Islet precursor cell (in vitro differentiated cells): ENCODE measurements at places on chromosomes 3 and 15.

GRCh38 chr3:82143661-82144412 lies 382.4 kb upstream of the GBE1 start:
- DNase-seq, result no peak

DNA sequence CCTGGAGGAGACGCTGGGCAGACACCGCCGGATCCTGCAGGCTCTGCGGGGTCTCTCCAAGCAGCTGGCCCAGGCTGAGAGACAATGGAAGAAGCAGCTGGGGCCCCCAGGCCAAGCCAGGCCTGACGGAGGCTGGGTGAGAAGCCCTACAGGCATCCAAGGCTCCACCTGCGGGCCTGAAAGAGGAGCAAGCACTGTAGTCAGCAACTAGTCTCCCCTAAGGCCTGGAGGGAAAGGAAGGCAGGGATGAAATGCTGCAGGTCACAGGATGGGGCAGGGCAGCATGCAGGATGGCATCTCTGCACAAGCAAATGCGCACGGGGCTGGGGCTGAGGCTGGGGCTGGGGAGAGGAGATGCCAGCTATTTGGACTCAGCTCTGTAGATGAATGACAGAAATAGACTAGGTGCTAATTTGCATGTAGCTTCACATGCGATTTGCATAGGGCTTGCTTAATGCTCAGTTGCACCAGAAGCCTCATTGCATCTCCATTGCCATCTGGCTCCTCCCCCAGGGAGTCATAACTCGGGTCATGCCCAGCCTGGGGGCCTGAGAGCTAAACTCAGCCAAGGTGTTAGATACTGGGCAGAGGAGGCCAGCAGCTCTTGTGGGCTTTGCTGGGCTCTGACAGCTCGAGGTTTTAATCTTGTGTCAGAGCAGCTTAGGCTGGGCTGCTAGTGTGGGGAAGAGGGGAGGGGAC lies 5.2 kb upstream of the CPLX3 start:
- no peak for DNase-seq

GRCh38 chr3:66642484-66642883 lies 141.7 kb upstream of the LRIG1 start:
- no peak for DNase-seq

GRCh38 chr3:8629151-8630021 lies 15.2 kb downstream of the SSUH2 start:
- DNase-seq, result peak; percentile 85

- no peak for DNase-seq
These were observed 43.6 kb downstream of the FNDC3B start for GRCh38 chr3:172082820-172083513.

DNA sequence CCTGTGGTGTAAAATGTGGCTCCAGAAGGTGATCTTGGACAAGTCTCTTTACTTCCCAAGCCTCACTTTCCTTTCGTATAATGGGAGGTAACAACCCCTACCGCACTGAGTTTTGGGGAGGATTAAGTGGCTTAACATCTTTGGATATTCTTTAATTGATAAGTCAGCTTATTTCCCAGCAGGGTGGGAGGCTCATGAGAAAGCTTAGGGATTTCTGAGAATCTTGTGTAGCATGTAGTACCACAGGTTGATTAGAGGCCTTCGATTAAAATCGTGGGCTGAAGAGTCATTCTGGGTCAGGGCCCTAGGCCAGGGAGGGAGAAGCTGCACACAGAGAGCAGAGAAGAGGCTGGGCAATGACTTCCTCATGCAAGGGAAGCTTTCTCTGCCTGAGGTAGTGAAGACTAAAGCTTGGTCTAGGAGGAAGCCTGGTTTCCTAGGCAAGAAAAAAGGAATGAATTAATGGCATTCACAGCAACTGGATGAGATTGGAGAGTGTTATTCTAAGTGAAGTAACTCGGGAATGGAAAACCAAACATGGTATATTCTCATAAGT lies 1.5 kb upstream of the NMNAT3 start:
- DNase-seq, result no peak

GRCh38 chr3:190497811-190498210 lies 16.1 kb upstream of the IL1RAP start:
- DNase-seq, result peak; percentile 60

DNA sequence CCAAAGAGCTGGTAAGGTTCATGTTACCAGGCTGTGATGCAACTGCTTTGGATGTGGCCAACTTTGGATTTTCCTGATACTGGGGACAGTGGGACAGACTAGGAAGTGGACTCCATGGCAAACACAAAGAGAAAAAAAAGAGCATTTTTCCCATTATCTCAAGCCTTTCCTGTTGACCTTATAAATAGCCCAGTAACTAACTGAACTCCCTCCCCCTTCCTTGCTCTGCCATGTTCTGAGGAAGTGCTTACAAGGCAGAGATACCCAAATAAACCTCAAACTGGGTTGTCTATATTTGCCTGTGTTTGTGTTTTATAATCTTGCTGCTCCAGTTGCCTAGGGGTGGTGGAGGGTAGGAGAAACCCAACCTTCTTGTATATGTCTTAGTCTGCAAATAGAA lies 27.3 kb upstream of the SLC9A9 start:
- DNase-seq, result no peak

DNA sequence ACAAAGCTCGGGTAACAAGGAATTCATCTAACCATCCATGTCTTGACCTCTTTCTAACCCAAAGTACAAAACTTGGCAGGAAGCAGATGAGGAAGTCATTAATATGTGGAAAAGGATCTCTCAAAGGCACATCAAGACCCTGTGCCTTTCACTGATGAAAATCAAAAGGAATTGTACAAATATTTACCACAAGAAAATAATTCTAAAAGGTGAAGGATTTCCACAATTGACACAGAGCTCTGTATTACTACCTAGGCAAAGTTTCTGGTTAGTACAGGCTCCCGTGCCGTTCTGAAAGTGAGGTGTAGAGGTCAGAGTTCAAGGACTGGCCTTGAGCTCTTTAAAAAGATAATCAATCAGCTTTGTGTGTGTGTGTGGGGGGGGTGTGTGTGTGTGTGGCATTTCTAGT lies 239.7 kb upstream of the ICE2 start:
- DNase-seq, result no peak

DNA sequence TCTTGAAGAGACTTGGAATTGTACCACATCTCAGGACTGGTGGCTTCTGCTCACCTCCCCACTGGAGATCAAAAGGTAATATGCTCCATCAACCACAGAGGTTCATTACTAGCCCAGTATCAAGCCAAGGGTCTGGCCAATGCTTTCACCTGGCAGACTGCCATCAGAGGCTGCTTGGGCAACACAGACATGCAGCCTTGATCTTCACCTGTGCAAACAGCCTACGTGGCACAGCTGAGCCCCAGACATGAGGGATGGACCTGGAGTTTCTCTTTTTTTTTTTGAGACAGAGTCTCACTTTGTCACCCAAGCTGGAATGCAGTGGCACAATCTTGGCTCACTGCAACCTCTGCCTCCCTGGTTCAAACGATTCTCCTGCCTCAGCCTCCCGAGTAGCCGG lies 105.6 kb upstream of the HES1 start:
- DNase-seq, result no peak

DNA sequence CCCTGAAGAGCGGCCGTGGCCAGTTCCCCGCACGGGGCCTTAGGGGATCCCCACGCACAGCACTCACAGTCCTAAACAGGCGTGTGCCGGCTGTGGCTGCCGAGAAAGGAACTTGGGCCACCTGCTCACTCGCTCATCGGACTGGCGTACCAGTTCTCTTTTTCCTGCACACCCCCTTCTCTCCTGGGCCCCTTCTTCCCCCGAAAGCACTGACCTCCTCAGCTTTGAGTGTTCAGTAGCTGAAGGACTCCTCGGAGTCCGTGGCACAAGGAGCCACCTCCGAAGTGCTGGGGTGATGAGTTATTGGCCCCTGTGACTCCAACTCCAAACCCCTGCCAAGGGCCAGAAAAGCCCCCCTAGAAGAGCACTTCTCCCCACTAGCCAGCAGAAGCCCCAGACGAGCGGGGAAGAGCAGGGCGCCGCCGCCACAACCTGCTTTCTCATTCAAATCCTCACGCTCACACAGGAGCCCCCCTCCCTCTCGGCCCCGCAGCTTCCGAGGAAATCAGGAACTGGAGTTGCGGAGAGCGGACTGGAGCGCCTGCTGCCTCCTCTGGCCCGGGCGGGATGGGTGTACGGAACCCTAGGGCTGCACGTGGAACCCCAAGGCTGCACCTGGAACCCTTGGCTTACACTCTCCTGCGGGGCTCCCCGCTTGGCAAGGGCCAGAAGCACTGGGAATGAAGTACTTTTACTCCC lies at the start of gene PLCH1:
PLCH1 (minus strand) TSS at position 446 of the 699 bp plus-strand sequence. CDS start 40,847 bp downstream, outside the sequence.
- DNase-seq, result peak; percentile 92

DNA sequence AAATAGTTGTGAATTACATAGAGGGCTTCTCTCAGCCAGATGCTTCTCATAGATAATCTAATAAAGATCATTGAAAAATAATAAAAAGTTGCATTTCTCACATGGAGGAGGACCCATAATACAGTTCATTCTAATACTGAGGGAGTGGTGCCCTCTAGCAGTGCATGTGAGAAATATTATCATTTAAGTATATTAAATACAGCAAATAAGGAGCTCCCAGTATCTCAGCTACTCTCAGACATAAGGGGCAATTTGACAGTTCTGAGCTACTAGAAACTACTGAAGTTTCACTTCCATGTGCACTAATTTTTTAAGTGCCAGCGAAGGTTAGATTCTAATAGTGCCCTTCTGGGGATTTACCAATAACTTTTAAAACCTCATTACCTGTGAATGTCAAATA lies 188.3 kb downstream of the IL5RA start:
- DNase-seq, result no peak

DNA sequence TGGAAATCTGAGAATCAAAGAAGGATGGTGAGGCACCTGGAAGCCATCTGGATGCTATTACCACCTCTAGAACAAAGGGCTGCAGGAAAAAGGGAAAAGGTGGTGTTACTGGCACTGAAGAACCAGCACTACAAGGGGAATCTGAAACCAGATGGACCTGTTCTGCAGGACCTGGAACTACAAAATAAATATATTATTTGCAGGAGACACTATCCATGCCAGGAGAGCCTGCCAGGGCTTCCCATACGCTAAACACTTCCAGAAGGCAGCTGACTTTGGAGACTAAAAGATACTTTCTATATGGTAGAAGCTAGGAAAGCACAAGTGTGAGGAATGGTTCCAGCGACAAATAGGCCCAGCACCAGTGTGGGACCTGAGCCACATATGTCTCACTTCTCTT lies 83.4 kb upstream of the POU1F1 start:
- DNase-seq, result no peak

DNA sequence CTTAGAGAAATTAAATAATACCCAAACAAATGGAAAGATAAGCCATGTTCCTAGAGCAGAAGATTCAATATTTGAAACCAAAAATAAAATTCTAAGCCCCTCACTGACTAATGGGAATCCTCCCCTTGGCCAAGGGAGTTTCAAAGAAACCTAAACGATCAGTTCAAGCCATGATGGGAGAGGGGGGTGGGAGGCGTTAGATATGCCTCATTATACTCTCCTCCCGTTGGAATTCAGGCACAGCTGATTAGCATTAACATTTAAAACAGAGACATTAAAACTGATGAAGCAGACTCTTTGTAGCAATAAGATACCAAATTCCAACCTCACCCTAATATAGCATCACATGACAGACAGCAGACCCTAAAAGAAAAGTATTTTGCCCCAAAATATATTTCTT lies 32.9 kb downstream of the OCA2 start:
- no peak for DNase-seq

- no peak for DNase-seq
These were observed 23.5 kb downstream of the DPH3 start for GRCh38 chr3:16241225-16241624.

DNA sequence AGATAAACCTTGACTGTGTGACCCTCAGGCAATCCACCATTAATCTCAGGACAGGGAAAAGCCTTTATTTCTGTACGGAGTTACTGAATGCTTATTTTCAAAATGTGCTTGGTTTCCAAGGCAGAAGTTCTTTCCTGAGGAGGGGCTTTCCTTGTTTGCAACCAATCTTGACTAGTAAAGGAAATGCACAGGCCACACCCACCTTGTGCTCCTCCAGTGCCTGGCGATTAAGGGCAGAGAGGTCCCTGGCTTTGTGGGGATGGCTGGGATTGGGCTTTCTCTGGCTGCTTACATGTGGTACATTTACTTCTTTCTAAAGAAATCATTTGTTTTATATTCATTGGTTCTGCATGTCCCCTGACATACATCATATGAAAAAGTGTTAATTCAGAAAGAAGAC lies 47.8 kb downstream of the ZNF621 start:
- DNase-seq, result no peak

DNA sequence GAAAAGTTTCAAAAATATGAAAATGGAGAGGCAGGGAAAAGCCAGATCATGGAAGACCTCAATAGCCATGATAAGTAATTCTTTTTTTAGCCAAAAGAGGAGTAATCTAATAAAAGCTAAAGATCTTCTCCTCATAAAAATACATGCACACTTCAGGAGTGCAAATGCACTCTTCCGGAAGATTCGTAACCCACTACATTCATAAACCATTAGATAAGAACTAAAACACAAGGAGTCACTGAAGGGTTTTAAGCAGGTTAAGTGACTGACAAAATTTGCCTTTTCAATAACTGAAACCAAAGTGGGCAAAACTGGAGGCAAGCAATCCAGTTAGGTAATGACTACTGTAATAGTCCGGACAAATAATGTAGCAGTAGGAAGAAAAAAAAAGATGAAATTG lies 46.0 kb downstream of the UBE3A start:
- DNase-seq, result no peak

DNA sequence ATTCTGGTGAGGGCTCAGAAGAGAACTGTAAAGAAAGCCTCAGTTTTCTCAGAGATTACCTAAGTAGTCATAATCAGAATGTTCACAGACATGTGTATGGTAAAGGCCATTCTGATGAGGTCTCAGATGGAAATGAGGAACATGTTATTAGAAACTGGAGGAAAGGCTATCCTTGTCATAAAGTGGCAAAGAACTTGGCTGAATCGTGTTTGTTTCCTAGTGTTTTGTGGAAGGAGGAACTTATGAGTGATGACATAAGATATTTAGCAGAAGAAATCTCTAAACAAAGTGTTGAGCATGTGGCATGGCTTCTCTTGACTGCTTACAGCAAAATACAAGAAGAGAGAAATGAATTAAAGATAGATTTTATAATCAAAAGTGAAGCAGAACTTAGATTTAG lies 12.8 kb upstream of the KLHL40 start:
- no peak for DNase-seq
